CD14-positive monocyte (primary cell): ENCODE measurements at places on chromosomes 11 and 22. TPM values are rescaled to one million over a fixed set of nuclear protein-coding genes. Genes with fewer than 3 reads are reported as not detected.

GRCh38 chr22:41198027-41198580, 7.0 kb upstream of the L3MBTL2 start:
- no peak for DNase-seq

DNA sequence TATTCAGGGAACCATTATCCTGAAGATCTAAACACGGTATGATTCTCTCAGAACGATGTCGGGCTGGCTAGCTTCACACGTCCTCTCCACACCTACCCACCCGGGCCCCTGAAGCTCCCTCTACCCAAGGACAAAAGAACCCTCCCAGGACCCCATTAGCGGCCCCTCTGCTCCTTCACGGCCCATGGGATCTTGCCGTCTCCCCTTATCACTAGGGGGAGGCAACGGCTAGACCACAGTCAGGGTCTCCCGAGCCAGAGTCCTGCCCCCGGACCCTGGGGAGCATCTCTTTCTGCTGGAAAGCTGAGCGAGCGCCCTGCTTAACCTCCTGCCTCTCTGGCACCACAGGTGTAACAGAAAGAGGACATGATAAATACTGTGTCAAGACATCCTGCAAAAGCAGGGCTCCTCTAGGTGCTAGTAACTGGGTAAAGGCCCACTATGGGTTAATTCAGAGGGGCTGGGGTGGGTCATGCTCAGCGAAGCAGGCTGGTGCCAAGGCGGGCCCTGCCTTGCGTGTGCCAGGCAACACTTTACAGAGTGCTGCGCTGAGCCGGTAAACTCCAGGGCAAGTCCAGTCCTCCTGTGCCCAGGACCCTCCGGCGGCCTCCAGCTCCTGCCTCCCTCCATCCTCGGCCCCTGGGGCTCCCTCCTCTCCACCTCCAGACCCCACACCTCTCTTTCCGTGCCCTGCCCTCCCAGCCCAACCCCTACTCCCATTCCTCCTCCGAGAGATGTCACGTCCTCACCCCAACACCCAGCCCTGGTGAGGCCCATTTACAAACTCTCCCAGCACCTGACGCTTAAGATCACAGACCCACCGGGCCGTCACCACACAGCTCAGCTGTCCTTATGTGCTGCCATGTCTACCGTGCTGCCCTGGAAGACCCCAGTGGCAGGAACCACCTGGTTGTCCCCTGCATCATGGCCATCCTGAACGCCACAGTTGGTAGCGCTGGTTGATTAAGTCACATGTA, 3.0 kb downstream of the TOLLIP start:
- peak; percentile 1 for DNase-seq

DNA sequence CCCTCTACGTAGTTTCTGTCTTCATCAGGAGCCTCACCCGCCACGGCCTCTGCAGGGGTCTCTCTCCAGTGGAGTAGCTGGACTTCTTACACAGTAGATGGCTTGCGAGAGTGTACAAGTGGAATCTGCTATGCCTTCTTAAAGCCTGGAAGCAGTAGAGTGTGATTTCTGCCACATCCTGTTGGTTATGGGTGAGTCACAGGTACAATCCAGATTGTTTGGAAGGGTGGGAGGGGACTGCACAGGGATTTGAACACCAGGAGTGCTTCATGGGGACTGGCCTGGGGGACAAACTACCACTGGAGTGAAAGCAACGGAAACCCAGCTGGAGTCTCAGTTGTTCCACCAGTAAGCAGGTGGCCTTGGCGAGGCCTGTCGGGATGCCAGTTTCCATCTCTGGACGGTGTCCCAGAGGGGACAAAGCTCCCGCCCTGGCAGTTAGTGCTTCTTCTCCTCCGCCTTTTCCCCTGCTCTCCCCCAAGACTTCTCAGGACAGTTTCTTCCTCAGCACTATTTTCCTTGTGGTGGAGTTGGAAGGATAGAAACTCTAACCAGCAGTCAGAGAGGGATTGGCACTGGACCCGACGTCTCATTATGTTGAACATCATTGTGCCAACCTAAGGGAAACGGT, 85.0 kb upstream of the RCN1 start:
- DNase-seq, result no peak

Gene TSSK2
- not detected for polyA plus RNA-seq

- DNase-seq, result no peak
These were observed 324.6 kb downstream of the CADM1 start for GRCh38 chr11:115179636-115180035.

- DNase-seq, result no peak
These were observed 8.6 kb upstream of the RBFOX2 start for GRCh38 chr22:36037102-36037758.

GRCh38 chr11:118126082-118126838, 26.4 kb downstream of the SCN4B start:
- DNase-seq, result no peak

DNA sequence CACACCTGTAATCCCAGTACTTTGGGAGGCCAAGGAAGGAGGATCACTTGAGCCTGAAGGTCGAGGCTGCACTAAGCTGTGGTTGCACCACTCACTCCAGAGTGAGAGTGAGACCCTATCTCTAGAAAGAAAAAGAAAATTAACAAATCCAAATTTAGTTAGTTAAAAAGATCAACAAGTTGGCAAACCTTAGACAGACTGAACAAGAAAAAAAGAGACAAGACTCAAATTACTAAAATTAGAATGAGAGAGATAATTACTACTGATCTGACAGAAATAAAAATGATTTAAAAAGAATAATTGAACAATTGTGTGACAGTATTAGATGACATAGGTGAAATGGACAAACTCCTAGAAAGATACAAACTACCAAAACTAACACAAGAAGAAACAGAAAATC, 13.6 kb downstream of the CHEK2 start:
- DNase-seq, result no peak

Gene ZBTB16
- polyA plus RNA-seq, result 4.1 TPM

Gene C22orf42
- 0.28 TPM for polyA plus RNA-seq

DNA sequence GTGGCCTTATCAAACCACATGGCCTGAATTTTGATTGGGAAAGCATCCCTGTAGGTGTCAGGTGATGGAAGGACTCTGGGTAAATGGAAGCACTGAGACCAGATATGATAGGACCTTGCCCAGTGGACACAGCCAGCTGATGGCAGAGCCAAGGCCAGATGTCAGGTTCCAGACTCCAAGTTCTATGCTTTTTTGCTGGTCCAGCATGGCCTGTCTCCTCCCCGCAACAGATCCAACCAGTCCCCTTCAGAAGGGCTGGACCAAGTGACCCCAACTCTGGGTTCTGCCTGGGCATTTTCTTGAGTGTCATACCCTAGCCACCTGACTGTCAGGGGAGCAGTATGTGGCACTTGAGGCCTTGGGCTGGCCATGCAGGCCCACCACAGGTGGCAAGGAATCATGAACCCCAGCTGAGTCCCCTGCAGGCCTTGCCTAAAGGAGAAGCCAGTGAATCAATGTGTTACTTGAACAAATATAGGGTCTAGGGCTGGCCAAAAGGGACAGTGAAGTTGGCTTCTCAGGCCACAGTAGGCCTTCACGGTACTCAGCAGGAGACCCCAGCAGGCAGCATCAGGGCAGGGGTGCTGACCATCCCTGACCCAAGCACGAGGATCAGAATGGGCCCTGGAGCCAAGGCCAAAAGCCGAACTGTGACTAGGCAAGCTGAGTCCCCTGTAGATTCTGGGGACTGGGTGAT, 27.1 kb downstream of the KCNQ1OT1 start:
- no peak for DNase-seq

DNA sequence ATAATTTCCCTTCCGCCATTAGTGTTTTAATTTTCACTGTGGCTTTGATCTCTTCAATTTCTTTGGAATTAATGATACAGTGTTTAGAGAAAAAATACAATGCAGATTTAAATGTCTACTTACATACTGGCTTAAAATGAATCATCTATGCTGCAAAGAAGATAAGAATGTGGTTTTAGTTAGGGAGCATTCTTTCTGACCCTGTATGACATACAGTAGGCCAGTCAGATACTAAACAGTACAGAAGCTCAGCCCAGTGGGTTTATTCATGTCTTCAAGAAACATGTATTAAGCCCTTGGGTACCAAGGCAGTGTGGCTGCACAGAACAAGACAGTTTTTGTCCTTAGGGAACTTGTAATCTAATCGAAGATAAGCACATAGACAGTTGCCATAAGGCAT, 268.8 kb downstream of the DDX10 start:
- DNase-seq, result no peak

DNA sequence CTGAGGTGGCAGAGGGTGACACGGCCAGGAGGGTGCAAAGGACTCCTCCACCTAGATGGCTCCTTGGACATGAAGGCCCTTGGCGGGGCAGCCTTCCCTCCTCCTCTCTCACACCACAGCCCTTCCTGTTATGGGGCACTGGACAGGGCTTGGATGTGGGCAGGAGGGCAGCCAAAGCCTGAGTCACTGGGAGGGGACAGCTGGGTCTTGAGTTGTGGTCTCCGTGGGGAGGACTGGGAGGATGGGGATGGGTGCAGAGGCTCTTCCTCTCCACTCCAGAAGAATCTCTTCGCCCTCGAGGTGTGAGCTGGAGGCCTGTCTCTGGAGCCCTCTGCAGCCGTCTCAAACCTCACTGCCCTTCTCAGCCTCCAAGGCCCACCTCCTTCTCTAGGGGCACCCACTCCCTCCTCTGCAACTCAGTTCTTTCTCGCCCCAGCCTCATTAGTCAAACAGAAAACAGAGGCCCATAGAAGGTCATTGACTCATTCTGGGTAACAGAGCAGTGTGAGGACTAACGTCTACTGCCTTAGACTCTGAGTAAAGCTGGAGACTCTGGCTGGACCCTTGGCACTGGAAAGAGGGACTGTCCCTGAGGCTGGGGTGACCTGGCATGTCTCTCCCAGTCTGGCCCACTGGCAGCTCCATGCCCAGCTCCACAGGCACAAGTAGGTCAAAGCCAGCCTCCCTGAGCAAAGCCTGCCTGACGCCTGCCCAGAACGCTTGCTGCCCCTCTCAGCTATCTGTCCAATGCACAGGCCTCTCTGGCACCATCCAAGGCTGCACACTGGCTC, 47.5 kb upstream of the CDON start:
- DNase-seq, result no peak

Gene OR51B2
- not detected for polyA plus RNA-seq

DNA sequence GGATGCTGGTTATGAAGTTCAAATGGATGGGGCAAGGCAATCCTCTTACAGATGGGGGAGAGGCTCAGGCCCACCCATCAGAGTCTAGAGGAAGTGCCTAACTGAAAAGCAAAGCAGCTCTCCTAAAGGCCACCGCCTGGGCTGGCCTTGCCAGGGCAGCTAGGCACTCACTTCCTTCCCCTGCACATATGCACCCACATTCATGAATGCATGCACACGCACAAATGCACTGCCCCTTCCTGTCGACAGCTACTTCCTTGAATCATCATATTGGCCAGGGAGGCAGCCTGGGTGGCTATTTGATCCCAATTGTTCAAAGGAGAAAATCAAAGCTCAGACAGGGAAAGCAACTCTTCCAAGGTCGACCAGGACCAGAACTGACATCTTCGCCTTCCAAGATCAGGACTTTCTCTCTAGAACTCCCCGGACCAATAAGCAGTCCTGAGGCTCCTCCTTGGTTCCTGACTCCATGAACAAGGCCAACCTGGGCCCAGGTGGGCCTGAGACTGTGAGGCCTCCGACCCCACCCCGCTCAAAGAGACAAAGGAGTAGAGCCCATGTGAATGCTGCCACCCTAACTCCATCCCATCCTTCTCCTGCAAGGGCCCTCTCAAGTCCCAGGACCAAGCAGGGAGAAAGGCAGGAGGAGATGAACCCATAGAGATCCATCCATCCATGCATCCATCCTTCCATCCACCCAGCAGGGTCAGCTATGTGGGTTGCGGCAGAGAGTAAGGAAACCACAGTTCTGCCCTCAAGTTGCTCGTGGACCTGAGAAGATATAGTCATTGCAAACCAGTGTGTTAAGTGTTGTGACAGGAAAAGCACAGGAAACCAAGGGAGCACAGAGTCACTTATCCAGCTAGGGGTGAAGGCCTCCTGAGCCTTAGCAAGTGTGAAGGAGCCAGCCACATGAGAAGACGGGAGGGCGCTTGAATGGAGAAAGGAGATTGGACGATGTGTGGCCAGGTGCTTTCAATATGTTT, 35.4 kb upstream of the LMO1 start:
- DNase-seq, result no peak

- DNase-seq, result no peak
These were observed 5.2 kb downstream of the CRTAM start for GRCh38 chr11:122843281-122844141.

Gene ANKK1
- polyA plus RNA-seq, result 0.07 TPM

Gene CTNND1
- polyA plus RNA-seq, result 20.3 and 36.0 TPM in 2 replicates

Gene OR5D13
- polyA plus RNA-seq, result not detected
